DMS79 treated with DMSO at 0.1 percent for 48 hours (cell line): ENCODE measurements at places on chromosomes 4 and X.
A peak's percentile ranks its signal among the peaks of the same experiment; 100 is the strongest.

DNA sequence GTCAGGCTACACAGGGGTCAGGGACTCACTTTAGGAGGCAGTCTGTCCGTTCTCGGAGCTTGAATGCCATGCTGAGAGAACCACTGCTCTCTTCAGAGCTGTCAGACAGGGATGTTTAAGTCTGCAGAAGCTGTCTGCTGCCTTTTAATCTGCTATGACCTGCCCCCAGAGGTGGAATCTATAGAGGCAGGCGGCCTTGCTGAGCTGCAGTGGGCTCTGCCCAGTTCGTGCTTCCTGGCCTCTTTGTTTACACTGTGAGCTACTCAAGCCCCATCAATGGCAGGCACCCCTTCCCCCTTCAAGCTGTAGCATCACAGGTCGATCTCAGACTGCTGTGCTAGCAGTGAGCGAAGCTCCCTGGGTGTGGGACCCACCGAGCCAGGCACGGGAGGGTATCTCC, 31.5 kb upstream of the UNC5C start:
- no peak for DNase-seq

DNA sequence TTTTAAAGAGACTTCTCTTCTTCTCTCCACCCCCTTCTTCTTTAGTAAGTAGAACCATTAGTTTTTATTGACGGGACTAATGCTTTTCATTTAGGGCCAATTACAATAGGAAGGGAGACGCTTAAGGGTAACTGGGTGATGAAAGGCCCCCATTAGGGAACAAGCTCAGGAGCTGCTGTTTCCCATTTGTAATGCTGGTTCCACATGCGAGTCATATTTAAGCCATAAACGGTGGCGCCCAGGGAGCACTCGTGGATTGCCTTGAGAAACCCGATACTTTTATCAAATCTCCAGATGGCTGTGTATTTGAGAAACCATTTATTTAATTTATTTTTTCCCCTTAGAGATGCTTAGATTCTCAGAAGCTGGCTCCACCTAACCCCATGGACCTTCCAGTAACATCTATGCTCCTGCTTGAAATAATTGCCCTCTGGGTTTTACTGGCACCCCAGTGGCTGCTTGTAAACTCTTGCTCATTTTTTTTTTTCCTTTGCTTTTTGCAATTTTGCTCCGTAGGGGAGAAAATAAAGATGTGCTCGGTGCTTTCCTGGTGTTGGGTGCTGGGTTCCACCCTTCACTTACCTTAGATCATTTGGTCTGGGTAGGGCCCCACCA, 124.2 kb upstream of the MSX1 start:
- no peak for DNase-seq

GRCh38 chrX:24799565-24799964, 105.8 kb downstream of the POLA1 start:
- DNase-seq = no peak

- DNase-seq = no peak
Measured at GRCh38 chr4:53905276-53905940, 159.0 kb downstream of the CHIC2 start.

- no peak for DNase-seq
Measured at GRCh38 chrX:133746593-133746992, 238.8 kb downstream of the GPC3 start.

GRCh38 chr4:120037411-120037810, 29.2 kb downstream of the MAD2L1 start:
- no peak for DNase-seq

DNA sequence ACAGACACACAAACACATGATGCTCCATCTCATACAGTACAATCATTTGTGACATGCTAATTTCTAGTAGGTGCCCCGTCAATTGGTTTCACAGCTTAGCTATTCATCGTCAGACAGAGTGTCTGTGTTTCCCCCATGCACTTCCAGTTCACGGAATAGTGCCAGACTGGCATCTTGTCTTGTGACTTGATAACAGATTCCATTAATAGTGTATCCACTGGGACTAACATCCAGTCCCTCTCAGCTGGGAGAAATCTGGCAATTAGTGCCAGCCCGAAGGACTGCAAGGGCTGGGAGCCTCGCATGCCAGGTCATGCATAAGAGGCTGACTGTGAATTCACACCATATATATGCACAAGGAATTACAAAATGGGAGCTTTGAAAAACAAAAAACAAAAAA, 20.2 kb upstream of the GATB start:
- no peak for DNase-seq

- peak; percentile 18 for DNase-seq
Measured at GRCh38 chr4:182828360-182829025, 88.7 kb downstream of the DCTD start.

GRCh38 chr4:148964456-148964855, 522.2 kb upstream of the NR3C2 start:
- no peak for DNase-seq

DNA sequence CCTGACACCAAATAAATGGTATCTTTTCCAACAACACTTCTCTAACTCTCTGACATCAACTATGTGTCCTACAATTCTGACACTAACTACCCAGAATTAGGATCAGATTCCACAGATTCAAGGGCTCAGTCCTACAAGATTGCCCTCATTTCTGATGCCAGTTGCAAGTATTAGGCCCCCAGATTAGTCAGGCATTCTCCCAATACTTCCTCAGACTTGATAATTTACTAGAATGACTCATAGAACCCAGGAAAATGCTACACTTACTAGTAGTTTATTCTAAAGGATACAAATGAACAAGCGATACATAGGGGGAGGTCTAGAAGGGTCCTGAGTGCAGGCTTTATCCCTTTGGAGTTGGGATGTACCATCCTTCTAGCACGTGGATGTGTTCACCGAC, 8.5 kb downstream of the TIGD2 start:
- DNase-seq = no peak

- DNase-seq = no peak
Measured at GRCh38 chrX:124018023-124018422, 56.5 kb downstream of the STAG2 start.

DNA sequence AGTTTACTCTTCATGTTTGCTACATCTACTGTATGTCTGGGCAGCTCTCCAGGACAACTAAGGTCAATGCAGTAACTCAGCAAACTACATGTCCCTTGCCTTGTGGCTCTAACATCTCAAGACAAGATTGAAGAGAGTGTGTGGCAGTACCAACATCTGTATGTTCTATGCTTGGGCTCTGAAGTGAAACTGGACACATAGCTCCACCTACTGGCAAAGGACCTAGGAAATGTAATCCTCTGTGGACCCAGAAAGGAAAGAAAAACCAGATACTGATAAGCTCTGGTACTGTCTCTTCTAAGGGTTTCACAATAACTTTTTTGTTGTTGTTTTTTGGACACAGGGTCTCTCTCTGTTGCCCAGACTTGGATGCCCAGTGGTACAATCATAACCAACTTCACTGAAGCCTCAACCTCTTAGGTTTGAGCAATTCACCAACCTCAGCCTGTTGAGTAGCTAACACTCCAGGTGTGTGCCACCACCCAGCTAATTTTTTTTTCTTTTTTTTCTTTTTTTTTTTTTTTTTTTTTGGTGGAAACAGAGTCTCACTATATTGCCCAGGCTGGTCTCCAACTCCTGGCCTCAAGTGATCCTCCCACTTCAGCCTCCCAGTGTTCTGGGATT, 64.1 kb downstream of the QDPR start:
- DNase-seq = no peak

GRCh38 chrX:149302705-149303104, 202.4 kb downstream of the IDS start:
- no peak for DNase-seq

GRCh38 chrX:72492499-72492898, 80.1 kb downstream of the HDAC8 start:
- no peak for DNase-seq

DNA sequence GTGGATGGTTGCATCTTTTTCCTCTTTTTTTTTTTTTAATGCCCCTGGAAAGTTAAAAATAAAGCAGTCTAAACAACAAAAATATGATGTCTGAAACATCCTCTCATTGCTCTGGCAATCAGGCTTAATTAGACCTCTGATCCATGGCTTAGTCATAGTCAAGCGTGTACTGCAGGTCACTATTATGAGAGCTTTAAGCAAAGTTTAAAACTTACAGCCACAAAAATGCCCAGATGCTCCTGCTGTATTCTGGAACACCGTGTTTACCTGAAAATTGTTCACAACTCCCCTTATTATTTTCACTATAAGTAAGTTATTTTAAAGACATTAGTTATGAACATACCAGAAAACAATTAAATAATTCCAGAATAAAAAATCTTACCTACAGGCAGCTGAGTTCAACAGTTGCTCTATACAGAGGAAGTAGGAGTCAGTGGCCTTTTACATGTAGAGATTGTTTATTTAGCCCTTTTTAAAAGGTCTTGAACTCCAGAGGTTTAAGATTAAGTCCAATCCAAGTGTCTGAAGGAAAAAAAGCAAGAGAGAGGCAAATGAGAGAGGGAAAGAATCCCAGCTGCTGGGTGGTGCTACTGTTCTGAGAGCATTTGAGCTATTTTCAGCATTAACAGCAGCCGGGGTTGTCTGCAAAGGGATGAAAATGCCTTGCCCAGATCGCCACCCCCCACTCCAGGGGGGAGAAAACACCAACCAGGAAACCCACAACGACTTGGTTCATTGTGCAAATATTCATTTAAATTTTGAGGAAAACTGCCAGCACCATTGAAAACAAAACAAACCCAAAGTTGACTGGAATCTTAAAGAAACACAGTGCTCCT, 36.9 kb downstream of the SORBS2 start:
- no peak for DNase-seq

GRCh38 chr4:152310257-152310656, 225.6 kb downstream of the FBXW7 start:
- DNase-seq = peak; percentile 28

GRCh38 chrX:20477836-20478524, 211.3 kb upstream of the RPS6KA3 start:
- peak; percentile 55 for DNase-seq

GRCh38 chr4:158750379-158750778, 18.4 kb upstream of the FNIP2 start:
- DNase-seq = no peak

DNA sequence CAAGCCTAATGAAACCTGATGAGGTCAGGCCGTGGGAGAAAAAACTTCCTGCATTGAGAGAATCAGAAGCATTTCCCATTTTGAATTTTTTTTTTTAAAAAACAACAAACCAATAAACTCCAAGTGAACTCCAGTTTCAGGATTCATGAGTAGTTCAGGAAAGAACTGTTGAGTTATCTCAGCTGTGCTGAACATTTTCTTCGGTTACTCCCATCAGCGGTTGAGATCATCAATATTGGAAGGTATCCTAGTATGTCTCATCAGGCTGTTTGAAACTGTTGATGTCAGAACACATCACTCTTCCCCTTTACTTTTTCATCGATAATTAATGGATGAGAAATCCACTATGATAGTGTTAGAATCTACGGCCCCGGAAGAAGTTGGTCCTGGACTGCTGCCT, 82.4 kb upstream of the ADGRG2 start:
- no peak for DNase-seq

DNA sequence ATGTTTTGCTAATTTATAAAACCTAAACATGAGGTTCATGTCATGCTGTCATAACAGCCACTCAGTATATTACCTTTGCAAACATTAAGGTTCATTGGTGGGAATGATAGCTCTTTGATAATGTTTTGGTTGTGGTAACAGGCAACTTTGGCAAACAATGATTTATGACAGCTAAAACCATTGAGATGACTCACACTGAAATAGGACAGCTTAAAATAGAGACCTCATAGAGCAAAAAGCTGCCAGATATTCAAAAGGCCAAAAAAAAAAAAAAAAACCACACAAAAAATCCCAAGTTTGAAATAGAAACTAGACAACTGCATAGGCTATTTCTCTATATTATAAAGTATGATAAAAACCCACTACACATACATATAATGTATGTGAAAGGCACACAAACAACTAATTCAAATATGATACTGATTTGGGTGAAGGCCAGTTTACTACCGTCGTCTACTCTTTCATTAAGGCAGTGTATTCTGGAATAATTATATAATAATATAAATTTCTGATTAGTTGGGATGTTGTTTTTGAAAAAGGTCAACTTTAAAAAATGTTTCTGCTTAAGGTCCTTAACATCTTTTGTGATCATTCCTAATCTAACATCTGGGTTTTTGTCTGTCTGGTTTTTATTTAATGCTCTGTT, 646.0 kb upstream of the PITX2 start:
- no peak for DNase-seq

GRCh38 chr4:106395582-106395981, 27.0 kb upstream of the GIMD1 start:
- DNase-seq = no peak

DNA sequence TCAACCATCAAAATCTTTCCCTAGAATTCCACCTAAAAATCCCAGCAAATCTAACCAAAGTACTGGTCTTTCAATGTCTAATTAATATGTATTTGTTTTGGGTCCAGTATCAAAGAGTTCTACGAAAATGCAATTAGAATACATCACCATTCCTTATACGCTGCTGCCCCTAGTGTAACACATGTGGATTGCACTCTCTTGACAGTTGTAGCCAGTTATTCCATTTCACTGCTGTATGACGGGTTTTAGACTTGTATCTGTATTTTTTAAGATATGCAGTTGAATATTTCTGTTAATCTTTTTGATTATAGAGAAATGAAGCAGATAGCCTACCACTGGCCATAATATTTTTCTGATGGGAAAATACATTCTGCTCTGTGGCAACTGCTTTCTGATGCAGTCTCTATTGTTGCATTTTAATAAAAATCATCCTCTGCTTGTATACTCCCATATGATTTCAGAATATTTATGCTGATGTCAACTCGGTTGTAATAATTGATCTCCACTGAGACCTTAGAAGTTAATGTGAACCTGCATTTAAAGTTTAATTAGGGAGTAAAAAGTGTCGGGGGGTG, 17.1 kb upstream of the PAGE2B start:
- DNase-seq = peak; percentile 17

- no peak for DNase-seq
Measured at GRCh38 chr4:122480655-122481487, 24.3 kb upstream of the IL2 start.

GRCh38 chr4:178917756-178918155, 1475.5 kb upstream of the AGA start:
- DNase-seq = no peak

DNA sequence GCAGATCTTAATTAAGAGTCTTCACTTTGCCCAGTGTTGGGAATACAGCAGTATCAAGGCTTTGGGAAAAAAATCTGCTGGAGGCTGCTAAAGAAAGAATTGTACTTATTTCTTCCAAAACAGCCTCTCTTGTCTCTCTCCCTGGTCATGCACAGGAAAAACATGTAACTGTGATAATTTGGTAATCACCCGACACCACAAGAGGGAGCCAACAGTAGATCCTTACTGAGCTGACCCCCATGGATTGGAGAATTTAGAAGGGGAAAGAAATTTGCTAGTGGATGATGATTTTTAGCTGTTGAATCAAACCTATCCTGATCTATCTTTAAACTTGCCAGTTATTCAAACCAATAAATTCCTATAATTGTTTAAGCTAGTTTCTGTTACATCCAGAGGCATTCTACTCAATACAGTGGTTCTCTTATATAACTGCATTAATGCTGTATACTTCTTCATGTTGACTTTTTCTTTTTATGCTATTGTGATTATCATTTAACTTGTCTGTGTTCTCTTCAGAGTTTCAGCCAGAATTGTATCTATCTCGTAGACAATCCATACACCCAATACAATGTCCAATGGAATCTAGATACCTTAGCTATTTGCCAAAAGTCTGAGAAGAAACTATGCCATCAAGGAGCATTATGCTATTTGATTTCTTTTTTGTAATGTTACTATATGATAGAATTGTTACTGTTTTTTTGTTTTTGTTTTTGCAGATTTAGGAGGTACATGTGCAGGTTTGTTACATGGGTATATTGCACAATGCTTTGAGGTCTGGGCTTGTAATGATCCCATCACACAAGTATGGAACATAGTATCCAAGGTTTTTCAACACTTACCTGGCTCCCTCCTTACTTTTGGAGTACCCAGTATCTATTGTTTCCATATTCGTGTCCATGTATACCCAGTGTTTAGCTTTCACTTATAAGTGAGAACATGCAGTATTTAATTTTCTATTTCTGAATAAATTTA, 31.3 kb upstream of the ARHGEF38 start:
- no peak for DNase-seq
